ENCODE measurements at places on chromosomes 12 and 14. TPM values are rescaled to one million over a fixed set of nuclear protein-coding genes. Genes with fewer than 3 reads are reported as not detected.

Gene CLEC4D
- total RNA-seq, result not detected

Gene ANP32D
- not detected for total RNA-seq

Gene TEX52
- not detected for total RNA-seq

Gene GPD1
- total RNA-seq, result not detected

Gene UNC119B
- total RNA-seq, result 10.9 TPM

Gene ARID4A
- total RNA-seq, result 102 TPM

Gene KRT74
- not detected for total RNA-seq

Gene ARG2
- 4.3 TPM for total RNA-seq

Gene FBXO33
- total RNA-seq, result 59.9 TPM

Gene GARIN6
- total RNA-seq, result not detected

Gene NRL
- total RNA-seq, result 2.8 TPM

Gene CD163L1
- not detected for total RNA-seq

Gene CRACR2A
- total RNA-seq, result 42.9 TPM

Gene FRS2
- 31.8 TPM for total RNA-seq

Gene KRT5
- not detected for total RNA-seq

DNA sequence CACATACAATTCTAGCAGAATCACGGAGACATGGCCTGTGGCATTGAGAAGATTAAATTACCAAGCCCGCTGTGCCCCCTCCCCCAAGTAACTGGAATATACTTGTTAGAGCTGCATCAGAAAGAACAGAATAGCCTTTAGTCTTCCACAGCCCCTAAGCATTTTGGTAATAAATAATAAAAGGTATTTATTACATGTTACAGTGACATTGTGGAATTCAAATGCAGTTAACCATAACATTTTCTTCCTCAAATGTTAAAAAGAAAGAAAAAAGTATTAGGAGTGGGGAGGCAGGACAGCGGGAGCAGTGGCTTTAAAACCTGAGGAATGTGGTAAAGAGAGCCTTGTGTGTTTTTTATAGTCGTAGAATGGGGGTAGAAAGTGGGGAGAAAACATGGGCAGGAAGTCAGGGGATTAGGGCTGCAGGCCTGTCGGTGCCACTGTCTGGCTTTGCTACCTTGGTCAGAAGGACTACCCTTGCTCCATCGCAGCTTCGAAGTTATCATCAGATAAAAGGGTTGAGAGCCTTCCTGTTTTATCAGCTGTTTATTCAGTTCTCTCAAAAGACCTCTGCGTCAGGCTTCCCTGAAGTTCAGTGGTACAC, 255.9 kb downstream of the MSRB3 start:
- no peaks in the 10 kb centered on the region for H3K4me1 ChIP-seq
- no peaks in the 10 kb centered on the region for H3K36me3 ChIP-seq
- no peak for DNase-seq

DNA sequence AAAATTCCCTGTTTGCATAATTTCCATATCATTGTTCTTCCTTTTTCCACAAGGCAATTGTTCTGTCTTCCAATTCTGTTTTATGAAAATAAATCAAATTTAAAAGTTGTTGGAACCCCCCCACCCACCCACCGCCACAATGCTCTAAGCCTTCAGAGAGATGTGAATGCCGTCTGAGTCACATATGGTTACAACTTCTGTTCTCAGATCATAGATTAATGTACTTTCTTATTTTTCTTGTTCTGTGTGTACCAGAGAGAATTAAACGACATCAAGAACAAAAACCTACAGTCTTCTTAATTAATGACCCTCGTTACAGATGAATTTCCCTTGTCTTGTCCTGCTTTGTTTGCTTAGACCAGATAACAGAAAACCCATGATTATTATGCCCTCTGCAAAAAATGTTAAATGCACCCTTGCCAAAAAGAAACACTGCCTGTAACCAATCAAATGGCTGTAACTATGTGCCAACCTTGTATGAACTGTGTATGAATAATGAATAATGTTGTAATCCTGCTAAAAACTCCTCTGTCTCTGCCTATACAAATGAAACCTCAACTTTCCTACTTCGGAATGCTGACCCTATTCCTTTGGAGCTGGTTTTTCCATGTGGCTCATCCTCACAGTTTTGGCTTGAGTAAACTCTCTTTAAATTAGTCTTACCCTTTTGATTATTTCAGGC, 14.0 kb downstream of the OR6S1 start:
- peaks cover 44% of the 10 kb centered on the region for H3K4me1 ChIP-seq
- H3K27me3 ChIP-seq, result peaks cover 68% of the 10 kb centered on the region
- DNase-seq, result no peak
- no peak overlapping the region for H3K27ac ChIP-seq

- H3K4me1 ChIP-seq, result no peaks in the 10 kb centered on the region
- peaks cover 54% of the 10 kb centered on the region for H3K36me3 ChIP-seq
- DNase-seq, result no peak
Observed at GRCh38 chr12:101749657-101750056, 10.4 kb upstream of the SYCP3 start.

- no peak overlapping the region for H3K27ac ChIP-seq
- H3K4me3 ChIP-seq, result no peak overlapping the region
- H3K27me3 ChIP-seq, result no peaks in the 10 kb centered on the region
Observed at GRCh38 chr12:116093915-116094314, 183.6 kb downstream of the MED13L start.

GRCh38 chr12:50641566-50641965, 122.3 kb upstream of the ATF1 start:
- H3K27me3 ChIP-seq, result no peaks in the 10 kb centered on the region
- H3K4me1 ChIP-seq, result peaks cover 18% of the 10 kb centered on the region
- no peak for DNase-seq
- H3K4me3 ChIP-seq, result no peak overlapping the region
- H3K36me3 ChIP-seq, result peaks cover 23% of the 10 kb centered on the region

DNA sequence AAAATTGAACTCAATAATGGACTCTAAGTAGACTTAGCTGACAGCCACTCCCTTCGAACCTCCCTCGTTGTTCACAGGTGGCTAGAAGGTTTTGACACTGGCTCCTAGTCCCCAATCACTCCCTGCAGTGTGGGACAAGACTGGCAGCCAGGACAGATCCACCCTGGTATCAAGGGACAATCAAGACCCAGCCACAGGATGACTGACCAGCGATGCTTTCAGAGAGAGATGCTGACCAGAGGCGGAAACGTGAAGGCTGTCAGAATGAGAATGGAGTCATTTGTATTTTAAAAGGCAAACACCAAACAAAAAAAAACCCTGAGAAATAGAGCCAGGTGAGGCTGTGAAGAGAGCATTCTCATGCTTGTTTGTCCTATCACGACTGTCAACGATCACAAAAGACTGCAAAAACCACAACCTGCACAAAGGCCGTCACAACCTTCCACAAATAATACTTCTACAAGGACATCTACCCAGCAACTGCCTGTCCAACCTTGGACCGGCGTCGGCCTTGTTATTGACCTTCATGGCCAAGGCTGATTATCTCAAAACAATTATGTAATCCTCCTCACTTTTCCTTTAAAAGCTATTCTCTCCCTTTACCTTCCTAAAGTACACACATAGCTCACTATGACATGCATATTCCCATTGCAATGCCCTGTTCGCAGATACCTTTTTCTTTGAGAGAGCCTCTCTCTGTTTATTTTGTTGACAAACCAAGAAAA, 13.2 kb downstream of the EIF5 start:
- no peak overlapping the region for H3K27ac ChIP-seq
- H3K4me3 ChIP-seq, result no peak overlapping the region

- H3K27ac ChIP-seq, result no peak overlapping the region
- H3K4me3 ChIP-seq, result no peak overlapping the region
- no peaks in the 10 kb centered on the region for H3K36me3 ChIP-seq
- DNase-seq, result no peak
- H3K27me3 ChIP-seq, result peaks cover 4% of the 10 kb centered on the region
Observed at GRCh38 chr12:57666897-57667296, 27.0 kb upstream of the OS9 start.

GRCh38 chr14:100237735-100238418, 1.1 kb upstream of the YY1 start:
- DNase-seq, result peak; percentile 23
- H3K27ac ChIP-seq, result peak overlapping the region; percentile 89
- peaks cover 48% of the 10 kb centered on the region for H3K4me1 ChIP-seq
- H3K27me3 ChIP-seq, result no peaks in the 10 kb centered on the region

DNA sequence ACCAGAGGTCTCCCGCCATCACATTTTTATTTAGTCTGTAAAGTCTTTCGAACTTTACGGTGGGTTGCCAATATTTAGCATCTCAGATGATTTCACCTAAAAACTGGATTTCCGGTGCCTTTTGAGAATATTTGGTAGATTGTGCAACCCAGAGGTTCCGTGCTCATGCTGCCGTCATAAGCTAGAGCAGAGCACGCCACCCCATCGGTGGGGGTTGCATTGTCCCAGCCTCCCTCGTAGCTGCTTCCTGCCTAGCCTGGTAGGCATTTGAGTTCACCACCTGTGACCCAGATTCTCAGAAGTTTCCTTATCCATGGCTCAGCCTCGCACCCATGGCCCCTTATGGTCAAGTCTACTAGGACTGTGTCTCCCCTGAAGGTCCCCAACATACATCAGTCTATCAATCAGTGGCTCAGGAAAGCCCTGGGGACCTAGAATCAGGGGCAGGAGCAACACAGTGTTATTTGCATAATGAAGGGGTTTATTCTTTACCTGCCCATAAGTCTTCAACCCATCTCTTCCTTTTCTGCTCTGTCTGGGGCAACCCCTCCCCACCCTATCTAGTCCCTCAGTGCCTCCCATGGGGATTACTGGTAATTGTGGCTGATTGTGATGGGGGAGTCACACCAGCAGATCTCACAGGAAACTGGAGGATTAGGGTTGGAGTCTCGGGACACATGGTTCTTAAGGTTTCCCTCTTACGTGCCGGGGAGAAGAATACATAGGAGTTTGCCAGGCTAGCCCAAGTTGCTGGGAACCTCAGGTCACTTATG, 152.3 kb downstream of the PHETA1 start:
- DNase-seq, result no peak
- no peaks in the 10 kb centered on the region for H3K27me3 ChIP-seq
- H3K36me3 ChIP-seq, result no peaks in the 10 kb centered on the region
- no peak overlapping the region for H3K4me3 ChIP-seq

- H3K36me3 ChIP-seq, result peaks cover 16% of the 10 kb centered on the region
- peaks cover 24% of the 10 kb centered on the region for H3K4me1 ChIP-seq
- peak; percentile 40 for DNase-seq
- peak overlapping the region; percentile 94 for H3K4me3 ChIP-seq
- no peaks in the 10 kb centered on the region for H3K27me3 ChIP-seq
Observed at GRCh38 chr12:93468008-93468371, 676 bp downstream of the MRPL42 start.

DNA sequence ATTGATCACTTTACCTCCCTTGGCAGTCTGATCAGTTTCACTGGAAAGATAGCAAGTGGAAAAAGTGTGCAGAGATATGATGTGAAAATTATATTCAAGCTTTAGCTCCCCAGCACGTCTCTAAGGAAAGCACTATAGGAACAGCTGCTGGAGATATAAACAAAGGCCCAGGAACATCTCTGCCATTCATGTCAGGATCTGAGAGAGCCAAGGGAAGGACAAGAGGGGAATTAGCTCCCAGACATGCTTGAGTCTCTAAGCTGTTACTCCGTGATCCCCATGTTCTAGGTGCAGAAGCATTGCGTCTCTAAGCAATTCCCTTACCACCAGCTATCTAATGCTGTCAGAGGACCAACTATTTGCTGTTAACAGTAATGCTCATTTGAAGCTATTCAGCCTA, 700.2 kb downstream of the DIO2 start:
- H3K4me3 ChIP-seq, result no peak overlapping the region
- no peak for DNase-seq
- H3K27me3 ChIP-seq, result no peaks in the 10 kb centered on the region
- H3K27ac ChIP-seq, result no peak overlapping the region
- no peaks in the 10 kb centered on the region for H3K36me3 ChIP-seq

DNA sequence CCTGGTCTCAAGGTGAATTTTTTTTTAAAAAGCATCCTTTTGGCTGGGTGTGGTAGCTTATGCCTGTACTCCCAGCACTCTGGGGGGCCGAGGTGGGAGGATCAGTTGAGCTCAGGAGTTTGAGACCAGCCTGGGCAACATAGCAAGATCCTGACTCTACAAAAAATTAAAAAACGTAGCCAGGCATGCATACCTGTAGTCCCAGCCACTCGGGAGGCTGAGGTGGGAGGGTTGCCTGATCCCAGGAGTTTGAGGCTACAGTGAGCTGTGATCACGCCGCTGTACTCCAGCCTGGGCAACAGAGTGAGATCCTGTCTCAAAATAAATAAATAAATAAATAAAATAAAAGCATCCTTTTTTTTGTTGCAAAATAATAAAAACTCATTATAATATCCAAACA, 12.4 kb downstream of the TSPAN9 start:
- no peaks in the 10 kb centered on the region for H3K4me1 ChIP-seq
- no peak for DNase-seq
- no peaks in the 10 kb centered on the region for H3K36me3 ChIP-seq
- no peak overlapping the region for H3K4me3 ChIP-seq
- H3K27me3 ChIP-seq, result no peaks in the 10 kb centered on the region

GRCh38 chr12:71656740-71657139, 6.9 kb downstream of the ZFC3H1 start:
- peaks cover 61% of the 10 kb centered on the region for H3K36me3 ChIP-seq
- H3K27me3 ChIP-seq, result no peaks in the 10 kb centered on the region
- peak overlapping the region; percentile 74 for H3K4me3 ChIP-seq
- DNase-seq, result no peak

GRCh38 chr12:53443955-53444354, 2.4 kb downstream of the PRR13 start:
- H3K27ac ChIP-seq, result peak overlapping the region; percentile 3
- H3K36me3 ChIP-seq, result peaks cover 42% of the 10 kb centered on the region
- no peak for DNase-seq
- H3K4me3 ChIP-seq, result peak overlapping the region; percentile 59

- no peak overlapping the region for H3K27ac ChIP-seq
- no peaks in the 10 kb centered on the region for H3K27me3 ChIP-seq
- H3K4me3 ChIP-seq, result no peak overlapping the region
- H3K36me3 ChIP-seq, result no peaks in the 10 kb centered on the region
- DNase-seq, result no peak
Observed at GRCh38 chr12:108207791-108208730, 79.0 kb downstream of the WSCD2 start.

Measured in CD4-positive, CD25-positive, alpha-beta regulatory T cell (primary cell).